ENCODE measurements at places on chromosomes 1 and 21.

GRCh38 chr1:84888753-84889152 is 4.3 kb downstream of the LPAR3 start:
- DNase-seq = no peak

DNA sequence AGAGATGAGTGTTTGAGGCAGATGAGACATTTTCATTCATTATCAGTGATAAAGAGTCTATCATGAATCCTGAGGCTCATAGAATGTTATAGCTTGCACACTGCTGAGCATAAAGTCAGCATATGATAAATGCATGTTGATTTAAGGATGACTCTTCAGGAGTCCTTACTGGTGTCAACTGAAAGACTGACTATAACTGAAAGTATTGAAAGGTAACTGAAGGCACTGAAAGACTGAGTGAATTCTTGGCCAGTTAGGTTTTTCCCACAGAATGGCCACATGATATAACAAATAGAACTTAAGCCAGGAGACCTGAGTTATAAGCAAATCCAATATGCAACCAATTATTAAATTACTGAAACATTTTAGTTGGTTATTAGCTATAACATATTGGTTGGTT is 69.0 kb upstream of the HSD17B7 start:
- no peak for DNase-seq

- no peak for DNase-seq
These were observed 14.9 kb downstream of the ZYG11A start for GRCh38 chr1:52857443-52857842.

DNA sequence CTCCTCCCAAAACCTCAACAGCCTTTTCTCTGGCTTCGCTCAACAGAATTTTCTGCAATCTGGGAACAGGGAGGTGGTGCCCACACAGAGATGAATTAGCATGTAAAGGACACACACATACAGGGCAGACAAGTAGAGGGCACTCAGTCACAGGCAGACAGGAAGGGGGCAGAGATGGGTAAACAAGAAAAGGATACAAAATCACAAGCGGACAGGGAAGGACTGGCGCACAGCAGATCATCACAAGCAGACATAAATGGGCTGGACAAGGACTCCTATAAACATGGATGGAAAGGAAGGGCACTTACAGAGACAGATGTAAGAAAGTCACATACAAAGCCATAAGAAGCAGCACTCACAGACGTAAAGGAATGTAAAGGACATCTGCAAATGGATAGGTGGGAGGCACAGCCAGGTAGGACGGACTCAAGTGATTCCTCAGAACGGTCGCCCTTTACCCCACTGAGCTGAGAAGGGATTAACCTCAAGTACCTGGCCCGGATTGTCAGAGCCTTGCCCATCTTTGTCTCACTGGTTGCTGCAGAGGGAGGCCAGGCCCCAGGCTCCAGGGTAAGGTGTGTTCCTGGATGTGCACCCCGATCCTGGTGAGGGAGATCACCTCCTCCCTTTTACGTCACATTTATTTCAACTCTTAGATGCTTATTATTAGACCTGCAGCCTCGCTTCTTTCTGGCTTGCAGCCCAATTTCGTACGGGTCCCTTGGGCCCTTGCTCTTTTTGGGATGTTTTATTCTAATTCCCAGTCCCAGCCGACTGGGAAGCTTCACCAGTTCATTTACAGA is 836 bp upstream of the PRCC start:
- no peak for DNase-seq

DNA sequence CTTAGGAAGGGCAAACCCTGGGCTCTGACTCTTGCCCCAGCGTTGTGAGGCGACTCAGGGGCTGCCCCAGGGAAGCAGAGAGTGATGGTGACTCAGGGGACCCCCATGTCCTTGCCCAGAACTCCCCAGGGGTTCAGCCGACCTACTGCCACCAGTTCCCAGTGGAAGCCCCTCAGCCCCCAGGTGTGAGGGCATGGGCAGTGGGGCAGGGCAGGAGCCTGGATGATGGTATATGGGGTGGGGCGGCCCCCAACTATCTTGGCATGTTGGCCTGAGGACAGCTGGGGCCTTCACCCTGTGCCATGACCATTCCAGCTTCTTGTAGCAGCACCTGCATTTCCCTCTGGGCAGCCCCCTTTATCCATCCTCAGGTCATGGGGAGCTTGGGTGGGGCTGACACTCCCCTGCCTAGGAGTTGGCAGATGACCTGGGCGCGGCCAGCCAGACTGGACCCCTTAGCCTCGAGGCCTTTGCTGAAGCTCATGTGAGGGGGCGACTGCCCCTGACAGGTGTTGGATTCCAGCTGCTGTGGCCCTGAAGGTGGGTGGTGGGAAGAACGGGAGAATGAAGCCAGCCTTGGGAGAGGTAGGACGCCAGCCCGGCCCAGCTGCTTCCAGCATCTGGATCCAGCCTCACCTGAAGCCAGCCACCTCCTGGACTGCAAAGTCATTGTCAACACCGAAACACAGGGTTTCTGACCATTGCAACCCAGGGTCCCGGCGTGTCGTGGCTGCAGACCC is 1.8 kb upstream of the FNDC10 start:
- no peak for DNase-seq

GRCh38 chr1:160821627-160822026 is 25.7 kb downstream of the LY9 start:
- no peak for DNase-seq

- DNase-seq = no peak
These were observed 79.4 kb downstream of the LACTBL1 start for GRCh38 chr1:22893292-22893691.

DNA sequence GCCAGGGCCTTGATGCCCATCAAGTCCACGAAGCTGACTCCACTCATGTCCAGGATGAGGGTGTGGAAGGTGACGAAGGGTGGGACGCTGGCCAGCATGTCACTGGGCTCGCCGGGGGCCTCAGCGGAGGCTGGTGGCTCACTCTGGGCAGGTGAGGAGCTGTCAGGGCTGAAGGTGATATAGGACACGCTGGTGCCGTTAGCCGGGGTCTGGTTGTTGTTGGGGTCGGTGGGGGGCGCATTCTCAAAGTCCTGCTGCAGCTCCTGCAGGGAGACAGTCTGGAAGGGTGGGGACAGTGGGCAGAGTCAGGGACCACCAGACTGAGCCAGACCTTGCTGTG is 21.7 kb downstream of the SLC26A9 start:
- no peak for DNase-seq

- no peak for DNase-seq
These were observed 69.0 kb downstream of the DHRS3 start for GRCh38 chr1:12548973-12549459.

DNA sequence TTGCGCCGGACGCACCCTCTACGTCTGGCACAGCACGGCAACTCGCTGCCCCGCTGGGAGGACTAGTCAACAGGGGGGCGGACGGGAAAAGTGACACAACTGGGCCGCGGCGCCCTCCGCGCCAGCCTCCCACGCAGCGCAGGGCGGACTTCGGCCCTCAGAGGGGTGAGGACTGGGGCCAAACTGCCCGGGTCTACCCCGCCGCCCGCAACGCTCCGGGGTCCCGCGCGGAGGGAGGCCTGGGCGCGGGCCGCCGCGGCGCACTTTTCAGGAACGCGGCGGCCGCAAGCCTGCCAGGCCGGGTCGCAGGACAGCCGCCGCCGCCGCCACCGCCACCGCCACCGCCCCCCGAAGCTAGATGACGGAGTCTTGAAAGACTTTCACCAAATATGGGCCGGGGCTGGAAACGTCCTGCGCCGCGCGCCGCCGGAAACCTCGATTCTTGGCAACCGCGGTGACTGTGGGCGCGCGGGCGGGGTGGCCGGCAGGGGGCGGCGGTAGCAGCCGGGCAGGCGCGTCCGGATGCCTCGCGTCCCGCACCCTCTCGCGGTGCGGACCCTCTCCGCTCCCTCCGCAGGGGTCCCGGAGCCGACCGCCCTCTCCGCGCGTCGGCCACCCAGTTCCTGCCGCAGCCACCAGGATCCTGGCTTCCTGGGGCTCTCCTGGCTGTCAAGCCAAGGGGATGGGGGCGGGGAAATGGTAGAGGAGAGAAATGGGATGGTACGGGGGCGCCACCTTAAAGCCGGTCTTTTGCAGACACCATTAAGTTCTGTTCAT is 3.7 kb upstream of the CCN1 start:
- no peak for DNase-seq

- DNase-seq = peak; percentile 96
These were observed at the start of the genes PIGP and TTC3 for GRCh38 chr21:37072988-37073416. Gene PIGP, minus strand, starts transcription at chr21:37073071. Its CDS starts 556 bp downstream, at chr21:37072515. Gene TTC3, plus strand, starts transcription at chr21:37073254. Its CDS starts 14,004 bp downstream, at chr21:37087258.

DNA sequence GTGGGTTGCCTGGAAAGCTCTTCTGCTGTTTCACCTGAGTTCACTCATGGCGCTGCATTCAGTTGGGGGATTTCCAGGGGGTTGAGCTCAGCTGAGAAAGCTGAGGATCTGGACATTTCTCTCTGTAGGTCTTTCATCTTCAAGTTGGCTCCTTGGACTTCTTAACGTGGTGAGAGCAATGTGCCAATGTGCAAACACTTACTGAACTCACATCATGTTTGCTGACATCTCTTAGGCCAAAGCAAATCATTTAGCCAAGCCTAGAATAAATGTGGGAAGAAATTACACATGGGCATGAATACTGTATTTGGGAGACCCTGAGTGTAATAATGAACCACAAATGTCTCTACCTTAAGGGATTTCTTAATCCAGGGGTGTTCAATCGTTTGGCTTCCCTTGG is 42.7 kb upstream of the SLC22A15 start:
- DNase-seq = no peak

GRCh38 chr1:204177133-204177532 is 11.0 kb upstream of the REN start:
- DNase-seq = no peak

DNA sequence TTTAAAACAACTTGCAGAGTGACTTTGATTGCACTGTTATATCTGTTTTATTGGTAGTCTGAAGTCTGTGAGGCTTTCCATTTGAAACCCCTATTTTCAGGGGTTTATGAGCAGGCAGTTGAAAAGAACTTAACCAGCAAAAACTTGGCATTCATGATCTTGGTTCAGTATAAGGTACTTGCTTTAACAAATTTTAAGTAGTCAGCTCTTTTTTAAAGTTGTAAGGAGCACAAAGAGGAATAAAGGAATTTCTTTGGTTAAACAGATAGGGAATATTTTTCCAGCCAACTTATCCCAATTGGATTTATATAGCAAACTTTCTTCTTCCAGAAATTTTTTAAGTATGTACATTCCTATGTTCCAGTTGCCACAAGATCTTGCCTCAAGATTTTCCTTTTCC is 138.2 kb downstream of the RASAL2 start:
- no peak for DNase-seq

DNA sequence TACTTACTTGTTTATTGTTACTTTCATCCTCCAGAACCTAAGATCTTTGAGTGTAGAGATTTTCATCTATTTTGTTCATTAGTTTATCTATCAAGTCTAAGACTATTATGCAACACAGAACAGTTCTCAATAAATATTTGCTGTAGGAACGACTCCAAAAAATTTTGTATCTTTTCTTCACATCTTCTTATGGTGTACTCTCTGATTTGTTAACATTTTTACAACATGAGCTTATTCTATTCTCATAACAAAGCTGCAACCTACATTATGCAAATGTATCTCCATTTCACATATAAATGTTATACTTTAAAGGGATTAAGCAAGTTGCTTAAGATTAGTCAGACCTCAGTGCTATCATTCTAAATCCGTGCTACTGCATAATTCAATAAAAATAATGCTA is 514.2 kb upstream of the ZP4 start:
- no peak for DNase-seq

DNA sequence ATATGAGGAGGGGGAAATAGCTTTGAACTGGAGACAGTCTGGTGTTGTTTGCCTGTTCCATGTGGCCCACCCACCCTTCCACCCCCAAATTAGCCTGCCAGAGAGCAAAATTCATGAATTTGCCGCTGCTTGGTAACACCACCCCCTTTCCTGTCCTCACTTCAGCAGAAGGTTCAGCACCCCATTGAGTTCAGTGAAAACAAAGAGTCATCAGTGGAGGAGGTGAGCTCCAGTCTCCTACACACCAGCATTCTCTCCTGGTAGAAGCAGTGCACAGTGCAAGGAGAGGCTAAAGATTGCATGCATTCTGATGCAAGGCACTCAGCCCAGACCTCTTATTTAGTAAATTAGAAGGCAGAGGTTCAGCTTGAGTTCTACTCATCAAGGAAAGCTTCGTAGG is 99.7 kb upstream of the DYNLT5 start:
- no peak for DNase-seq

DNA sequence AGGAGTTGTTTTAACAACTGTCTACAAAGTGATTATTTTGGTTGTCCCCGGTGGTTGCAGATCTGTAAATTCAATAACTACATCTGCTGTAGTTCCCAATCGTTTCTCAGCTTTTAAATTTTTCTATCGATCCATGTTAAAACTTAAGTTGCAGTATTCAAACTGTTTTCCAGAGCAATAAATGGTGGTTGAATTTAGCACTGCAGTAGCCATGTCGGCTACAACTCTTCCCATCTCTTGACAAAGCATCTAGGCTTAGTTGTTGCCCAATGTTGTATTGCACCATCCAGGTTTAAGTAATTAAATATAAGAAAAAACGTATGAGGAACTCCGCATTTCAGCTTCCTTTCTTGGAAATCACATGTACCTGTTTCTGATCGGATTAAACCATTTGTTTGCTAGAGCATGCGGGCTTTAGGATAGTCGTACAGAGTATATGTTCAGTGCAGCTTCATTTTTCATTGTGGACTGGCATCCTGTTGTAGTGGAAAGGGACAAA is 996 bp downstream of the CNIH4 start:
- no peak for DNase-seq

GRCh38 chr1:59026472-59026948 is 242.7 kb upstream of the JUN start:
- DNase-seq = no peak

Measured in stimulated activated CD8-positive, alpha-beta memory T cell treated with anti-CD3 and anti-CD28 coated beads, Interleukin-15, amount 100 ng/mL, for 4 hours (primary cell).